ENCODE measurements at places on chromosomes 16 and 17.
A peak's percentile ranks its signal among the peaks of the same experiment; 100 is the strongest.

DNA sequence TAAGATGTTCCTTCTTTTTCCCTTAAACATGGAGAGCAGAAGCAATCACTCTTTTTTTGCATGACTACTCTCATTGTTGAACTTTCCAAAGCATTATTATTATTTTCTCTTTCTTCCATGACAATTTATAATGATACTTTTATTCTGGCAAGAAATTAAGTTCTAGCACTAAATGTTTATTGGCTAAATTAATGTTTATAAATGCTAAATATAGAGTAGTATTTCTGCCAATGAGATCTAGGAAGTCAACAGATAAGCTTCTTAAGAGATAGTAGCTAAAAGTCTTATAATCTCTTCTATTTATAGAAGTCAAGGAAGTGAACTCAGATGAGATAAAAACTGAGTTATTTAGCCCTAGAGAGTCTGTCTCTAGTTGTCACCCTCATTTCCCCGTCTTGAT, 920.1 kb downstream of the KCNJ2 start:
- DNase-seq: no peak

- no peak for DNase-seq
These were observed 182.7 kb downstream of the ZFHX3 start for GRCh38 chr16:72865258-72865657.

- no peak for DNase-seq
These were observed 170.4 kb downstream of the SNX29 start for GRCh38 chr16:12146966-12147365.

GRCh38 chr17:57861790-57862693, 12.2 kb upstream of the MRPS23 start:
- no peak for DNase-seq

GRCh38 chr16:50114357-50115129, 38.6 kb upstream of the TENT4B start:
- no peak for DNase-seq

GRCh38 chr17:42116705-42117396, 4.3 kb downstream of the KAT2A start:
- DNase-seq: peak; percentile 27

DNA sequence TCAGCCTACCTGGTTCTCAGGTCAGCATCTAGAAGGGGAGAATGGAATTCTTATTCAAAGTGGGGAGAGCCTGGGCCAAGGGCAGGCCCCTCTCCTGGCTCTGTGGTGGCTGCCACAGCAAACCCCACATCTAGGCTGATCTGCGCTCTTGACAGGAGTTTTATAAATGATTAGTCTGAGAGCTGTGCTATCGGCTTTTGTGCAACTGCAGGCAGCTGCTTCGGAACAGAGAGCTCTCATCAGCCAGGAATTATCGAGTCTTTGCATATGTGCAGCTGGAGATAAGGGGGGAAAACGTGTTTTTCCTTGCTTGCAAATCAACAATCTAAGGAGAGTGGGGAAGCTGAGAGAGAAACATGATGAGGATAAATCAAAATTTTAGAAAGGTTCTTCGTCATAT, 91.7 kb downstream of the HS3ST3A1 start:
- DNase-seq: no peak

- no peak for DNase-seq
These were observed 1012.4 kb downstream of the KCNJ18 start for GRCh38 chr17:22704674-22705073.

- DNase-seq: no peak
These were observed 10.8 kb upstream of the NAGLU start for GRCh38 chr17:42525221-42525620.

DNA sequence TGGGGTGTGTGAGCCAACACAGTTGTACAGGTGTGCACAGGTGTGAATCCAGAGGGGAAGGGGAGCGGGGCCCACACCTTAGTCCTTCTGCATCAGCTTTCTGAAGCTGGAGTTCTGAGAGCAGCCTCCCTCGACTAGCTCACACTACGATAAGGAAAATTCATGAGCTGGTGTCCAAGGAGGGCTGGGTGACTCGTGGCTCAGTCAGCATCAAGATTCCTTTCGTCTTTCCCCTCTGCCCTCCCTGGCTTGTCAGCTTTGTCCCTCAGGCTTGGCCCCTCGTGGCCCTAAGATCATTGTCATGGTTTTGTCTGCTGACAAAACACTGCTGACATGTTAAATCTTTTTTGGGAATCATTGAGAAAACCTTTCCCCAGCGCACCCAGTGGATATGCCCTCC, 47.5 kb downstream of the OR1D5 start:
- DNase-seq: no peak

GRCh38 chr17:42107597-42108576, 4.6 kb downstream of the DHX58 start:
- DNase-seq: no peak

- DNase-seq: no peak
These were observed 253.3 kb downstream of the STX8 start for GRCh38 chr17:9322326-9322725.

DNA sequence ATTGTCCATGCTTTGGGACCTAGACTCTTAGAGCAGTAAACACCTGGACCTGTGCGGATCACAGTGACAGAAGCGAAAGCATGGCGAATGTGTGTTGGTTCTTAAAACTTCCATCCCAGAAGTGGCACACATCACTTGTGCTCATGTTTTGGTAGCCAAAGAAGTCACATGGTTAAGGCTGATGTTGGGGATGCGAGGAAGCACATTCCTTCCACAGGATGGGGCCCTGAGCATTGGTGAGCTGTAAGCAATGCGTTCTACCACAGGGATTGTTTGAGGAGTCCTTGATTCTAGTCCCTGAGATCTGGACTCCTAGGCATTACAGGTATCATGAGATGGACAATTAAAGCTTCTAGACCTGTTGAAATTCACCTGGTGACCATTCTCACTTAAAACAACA, 375.9 kb downstream of the UTP18 start:
- no peak for DNase-seq

DNA sequence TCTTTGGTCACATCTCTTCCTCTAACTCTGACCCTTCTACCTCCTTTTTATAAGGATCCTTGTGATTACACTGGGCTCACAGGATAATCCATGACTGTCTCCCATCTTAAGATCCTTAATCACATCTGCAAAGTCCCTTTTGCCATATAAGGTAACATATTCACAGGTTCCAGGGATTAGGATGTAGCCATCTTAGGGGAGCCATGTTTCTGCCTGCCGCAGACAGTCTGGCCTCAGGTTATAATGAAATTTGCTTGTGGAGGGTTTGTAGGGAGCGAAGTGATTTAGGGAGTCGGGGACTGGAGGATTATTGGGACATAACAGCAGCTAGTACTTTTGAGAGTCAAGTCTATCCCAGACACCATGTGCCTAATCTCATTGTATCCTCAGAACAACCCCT, 7.7 kb downstream of the EEF2K start:
- DNase-seq: no peak

GRCh38 chr17:2090804-2091534, 36.1 kb downstream of the HIC1 start:
- DNase-seq: no peak

DNA sequence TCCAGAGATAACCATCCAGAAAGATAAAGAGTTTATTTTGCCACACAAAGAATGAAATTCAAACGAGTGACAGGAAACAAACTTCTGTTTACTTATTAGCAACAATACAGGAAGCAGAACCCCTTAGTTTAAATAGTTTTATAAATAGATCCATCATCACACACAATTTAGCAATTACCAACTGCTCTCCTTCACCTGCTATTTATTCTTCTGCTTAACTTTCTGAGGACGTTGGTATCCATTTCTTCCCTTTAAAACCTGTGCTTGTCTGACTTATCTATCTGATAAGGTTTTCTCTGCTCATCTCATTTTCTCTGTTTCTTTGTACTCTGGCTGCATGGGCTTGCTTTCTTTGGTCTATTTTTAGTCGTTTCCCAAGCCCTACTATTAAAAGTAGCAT, 4.3 kb upstream of the ADAMTS18 start:
- DNase-seq: no peak

DNA sequence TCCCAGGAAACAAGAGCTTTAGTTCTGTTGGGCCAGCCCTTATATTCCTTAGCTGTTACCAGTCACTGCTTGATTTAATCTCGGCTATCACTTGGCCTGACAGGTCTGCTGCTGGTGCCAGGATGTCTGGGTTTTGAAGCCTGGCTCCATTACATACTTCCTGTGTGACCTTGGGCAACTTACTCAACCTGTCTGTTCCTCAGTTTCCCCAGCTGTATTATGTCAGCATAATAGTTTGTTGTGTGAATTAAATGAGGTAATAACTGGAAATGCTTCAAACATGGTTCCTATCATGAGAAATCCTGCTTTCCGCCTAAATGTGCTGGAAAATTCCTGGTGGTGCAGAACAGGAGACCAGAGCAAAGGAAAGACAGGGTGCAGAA, 50.6 kb upstream of the STH start:
- DNase-seq: no peak

GRCh38 chr17:8287651-8288335, 677 bp upstream of the RANGRF start:
- DNase-seq: no peak

GRCh38 chr17:14032234-14032633, 37.1 kb upstream of the COX10 start:
- DNase-seq: no peak

GRCh38 chr17:77628035-77628434, 330.5 kb upstream of the TNRC6C start:
- DNase-seq: no peak

DNA sequence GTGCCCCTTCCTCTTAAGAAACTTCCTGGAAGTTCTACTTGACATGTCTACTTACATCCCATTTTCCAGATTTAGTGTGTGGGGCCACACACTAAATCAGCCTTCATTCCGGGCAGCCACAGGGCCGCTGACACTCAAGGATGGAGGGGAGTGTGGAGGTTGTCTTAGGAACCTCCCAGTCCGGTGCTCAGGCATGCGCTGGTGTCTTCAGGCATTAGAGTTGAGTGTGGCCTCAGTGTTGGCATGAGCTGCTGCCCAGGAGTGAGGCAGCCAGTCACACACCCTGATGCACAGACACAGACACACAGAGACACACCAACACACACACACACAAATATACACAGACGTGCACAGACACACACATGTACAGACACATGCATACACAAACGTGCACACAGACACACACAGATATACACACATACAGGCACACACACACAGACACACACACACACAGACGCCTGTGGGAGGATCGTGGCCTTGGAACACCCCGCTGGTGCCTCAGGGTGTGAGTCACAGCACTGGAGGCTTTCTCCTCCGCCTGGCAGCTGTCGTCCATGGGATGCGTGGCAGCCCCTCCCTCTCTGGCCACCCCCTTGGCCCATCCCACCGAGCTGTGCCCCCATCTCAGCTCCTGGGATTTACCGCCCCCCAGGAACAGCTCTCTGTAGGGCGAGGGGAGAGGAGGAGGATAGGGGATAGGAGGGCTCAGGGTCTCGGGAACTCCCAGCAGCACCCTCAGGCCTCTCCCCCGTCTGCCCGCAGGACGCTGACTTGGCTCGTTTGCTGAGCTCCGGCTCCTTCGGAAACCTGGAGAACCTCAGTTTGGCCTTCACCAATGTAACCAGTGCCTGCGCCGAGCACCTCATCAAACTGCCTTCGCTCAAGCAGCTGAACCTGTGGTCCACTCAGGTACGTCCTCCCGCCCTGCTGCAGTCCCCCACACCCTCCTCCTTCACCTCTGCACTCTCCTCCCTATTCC, 75.6 kb upstream of the PLCG2 start:
- DNase-seq: no peak

DNA sequence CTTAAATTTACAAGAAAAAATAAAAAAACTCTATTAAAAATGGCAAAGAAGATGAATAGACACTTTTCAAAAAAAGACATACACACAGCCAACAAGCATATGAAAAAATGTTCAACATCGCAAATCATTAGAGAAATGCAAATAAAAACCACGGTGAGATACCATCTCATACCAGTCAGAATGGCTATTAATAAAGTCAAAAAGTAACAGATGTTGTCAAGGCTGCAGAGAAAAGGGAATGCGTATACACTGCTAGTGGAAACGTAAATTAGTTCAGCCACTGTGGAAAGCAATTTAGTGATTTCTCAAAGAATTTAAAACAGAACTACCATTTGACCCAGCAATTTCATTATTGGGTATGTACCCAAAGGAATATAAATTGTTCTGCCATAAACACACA, 31.4 kb downstream of the CAPNS2 start:
- no peak for DNase-seq

DNA sequence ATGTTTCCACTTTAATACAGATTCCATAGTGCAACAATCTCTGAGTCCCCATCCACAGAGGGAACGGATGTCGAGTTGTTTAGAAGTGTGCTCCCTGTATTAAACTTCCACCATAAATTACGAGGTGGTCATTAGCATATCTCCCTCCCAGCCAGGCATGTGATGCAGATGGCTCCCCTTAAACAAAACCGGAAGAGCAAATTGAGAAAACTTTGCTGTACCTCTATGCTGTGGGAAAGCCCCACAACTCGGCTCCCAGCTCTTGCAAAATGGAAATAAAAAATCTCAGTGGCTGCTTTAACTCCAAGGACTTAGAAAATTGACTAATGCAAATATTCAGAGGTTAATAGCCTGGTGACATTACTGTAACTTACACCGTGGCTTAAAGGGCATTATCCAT, 290.9 kb downstream of the MAF start:
- DNase-seq: no peak

GRCh38 chr17:77839698-77840512, 118.6 kb upstream of the TNRC6C start:
- no peak for DNase-seq

DNA sequence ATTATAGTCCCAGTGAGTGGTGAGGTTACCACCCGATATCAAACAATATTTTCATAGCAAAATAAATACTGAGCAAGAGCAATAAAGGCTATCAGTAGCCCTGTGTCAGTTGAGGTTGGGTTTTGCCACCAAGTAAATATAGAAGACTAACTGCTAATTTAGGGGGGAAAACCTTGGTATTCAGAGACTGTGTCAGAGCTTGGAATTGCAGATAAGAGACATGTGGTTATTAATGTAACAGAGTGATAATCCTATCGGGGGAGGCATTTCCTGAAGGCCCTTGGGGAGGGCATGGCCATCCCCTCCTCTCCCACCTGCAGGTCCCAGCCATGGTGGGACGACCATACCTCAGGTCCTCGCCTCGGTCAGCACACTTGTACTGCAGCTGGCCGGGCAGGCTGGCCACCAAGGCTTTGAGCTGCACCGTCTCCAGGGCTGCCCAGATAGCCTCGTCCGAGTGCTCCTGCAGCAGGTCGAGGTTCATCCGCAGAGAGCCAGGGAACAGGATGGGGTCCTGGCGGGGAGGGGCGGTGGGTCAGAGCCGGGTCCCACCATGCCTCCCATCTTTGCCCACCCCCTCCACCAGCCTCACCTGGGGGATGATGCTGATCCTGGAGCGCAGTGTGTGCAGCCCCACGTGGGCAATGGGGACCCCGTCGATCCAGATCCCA, 68.9 kb downstream of the ABCC6 start:
- DNase-seq: no peak

Measured in NCI-H446 treated with DMSO at 0.1 percent for 48 hours (cell line).